ENCODE measurements at places on chromosomes 4 and X.

DNA sequence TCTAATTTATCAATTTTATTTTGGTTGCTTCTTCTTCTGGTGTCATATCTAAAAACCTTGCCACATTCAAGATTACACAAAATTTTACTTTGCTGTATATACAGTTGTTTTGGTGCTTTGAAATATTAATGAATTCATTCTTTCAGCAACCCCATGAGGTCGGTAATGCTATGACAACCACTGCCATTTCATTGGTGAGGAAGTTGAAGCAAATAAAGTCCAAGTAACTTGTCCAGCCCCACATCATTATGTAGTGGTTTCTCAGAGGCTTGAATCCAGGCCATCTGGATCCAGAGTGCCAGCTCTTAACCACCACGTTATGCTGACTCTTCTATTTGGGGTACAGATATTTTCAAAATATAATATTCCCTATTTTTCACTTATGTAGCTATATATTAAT lies 42.2 kb downstream of the UGT2A3 start:
- DNase-seq = no peak

DNA sequence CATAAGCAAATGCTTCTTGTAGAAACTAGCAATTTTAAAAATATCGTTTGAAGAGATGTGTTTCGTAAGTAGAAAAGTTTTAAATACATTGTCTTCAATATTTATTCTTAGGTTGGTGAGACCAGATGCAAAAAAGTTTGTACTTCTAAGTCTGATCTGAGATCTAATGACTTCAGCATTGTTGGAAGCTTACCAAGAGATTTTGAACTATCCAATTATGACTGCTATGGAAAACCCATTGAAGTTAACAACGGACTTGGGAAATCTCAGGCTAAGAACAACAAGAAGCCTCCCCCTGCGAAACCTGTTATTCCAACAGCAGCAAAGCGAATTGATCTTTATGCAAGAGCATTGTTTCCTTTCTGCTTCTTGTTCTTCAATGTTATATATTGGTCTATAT lies 50.2 kb upstream of the GRIA2 start:
- DNase-seq = no peak

GRCh38 chr4:133982533-133983224 lies 218.9 kb downstream of the PABPC4L start:
- DNase-seq = no peak

GRCh38 chr4:56195025-56195424 lies 192.3 kb downstream of the AASDH start:
- DNase-seq = no peak

DNA sequence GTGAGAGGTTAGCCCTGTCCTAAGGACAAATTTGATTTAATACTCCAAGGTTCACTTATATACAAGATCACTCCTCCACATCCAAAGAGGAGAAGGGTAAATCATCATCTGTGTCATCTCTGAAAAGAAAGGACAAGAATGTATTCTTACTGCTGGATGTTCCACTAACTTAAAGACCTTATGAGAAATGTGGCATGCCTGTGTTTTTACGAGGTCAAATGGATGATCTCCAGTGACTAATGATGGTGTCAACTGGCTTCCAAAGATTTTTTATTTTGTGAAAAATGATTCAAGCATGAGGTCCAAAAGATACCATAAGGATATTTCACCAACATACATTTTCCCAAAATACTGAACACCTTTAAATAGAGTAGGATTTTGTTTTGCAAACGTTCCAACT lies 143.4 kb downstream of the PTCHD1 start:
- no peak for DNase-seq

DNA sequence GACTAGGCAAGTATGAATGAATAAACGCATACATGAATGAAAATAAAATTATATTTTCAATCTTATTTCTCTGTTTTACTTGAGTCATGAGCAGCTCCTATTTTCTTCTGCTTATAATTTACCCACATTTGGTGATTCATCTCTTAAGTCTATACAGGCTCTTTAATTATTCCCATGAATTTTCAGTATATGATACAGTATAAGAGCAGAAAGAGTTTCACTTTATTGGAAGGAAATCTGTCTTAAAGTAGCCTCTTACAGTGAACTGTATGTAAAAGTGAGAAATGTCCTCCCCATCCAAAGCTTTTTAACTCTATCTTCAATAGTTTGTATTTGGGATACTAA lies 50.8 kb downstream of the TMEM165 start:
- no peak for DNase-seq

DNA sequence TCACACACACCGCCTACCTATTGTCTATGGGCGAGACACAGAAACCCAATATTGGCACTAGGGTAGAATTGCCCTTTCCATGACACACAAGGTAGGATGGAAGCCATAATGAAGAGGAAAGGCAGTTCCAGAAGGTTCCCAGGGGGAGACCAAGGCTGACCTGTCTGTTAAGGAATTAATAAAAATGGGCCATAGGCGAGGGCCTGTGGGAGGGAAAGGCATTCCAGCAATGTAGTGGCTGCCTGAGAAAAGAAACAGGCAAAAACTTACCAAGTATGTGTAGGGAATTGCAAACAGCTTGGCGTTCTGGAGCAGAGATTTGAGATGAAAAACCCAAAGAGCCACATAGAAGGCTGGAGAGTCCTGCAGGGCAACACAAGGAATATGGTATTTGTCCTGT lies 19.1 kb downstream of the MAGED2 start:
- no peak for DNase-seq

- no peak for DNase-seq
Measured at GRCh38 chrX:109448282-109448938, 33.5 kb downstream of the GUCY2F start.

DNA sequence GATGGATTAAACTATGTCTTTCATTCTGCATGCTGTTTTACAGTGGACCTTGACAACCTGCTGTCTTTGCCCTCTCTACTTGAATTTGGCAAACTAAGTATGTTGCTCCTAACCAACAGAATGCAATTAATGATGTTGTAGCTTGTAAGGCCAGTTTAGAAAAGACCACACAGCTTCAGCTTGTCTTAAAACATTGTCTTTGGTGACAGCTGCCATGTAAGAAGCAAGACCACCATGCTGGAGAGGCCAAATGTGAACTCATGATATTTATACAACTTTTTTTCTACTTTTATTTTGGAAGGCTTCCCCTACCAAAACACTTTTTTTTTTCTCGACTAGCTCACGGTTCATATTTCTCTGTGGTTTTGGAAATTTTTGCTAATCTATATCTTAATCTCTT lies 278.0 kb upstream of the GNPDA2 start:
- DNase-seq = no peak

- DNase-seq = no peak
Measured at GRCh38 chr4:138217567-138217966, 24.6 kb downstream of the SLC7A11 start.

DNA sequence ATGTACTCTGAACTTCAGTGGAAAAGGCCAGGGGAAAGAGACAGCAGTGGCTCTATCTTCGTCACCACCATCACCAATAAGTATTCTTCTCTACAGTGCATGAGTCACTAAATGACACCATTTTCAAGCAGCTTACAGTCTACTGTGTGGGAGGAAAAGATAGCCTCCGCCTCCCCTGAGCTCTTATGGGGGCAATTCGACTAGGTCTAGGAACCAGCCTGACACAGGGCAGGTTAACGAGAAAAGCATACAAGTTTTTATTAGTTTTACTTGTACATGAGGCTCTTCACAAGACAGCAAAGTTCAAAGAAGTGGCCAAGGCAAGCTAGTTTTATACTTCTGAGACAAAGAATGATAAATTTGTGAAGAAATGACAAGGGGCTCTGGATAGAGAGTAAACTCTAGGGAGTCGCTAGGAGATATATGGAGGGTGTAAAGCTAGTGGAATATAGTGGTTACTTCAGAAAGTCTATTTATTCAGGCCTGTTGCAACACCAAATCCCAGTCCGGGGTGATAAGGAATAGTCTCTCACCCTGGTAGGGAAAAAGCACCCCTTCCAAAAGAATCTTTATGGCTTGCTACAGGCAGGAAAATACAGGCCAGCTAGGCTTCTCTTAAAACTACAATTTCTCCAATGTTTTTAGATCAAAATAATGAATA lies 49.7 kb downstream of the SCD5 start:
- DNase-seq = no peak

DNA sequence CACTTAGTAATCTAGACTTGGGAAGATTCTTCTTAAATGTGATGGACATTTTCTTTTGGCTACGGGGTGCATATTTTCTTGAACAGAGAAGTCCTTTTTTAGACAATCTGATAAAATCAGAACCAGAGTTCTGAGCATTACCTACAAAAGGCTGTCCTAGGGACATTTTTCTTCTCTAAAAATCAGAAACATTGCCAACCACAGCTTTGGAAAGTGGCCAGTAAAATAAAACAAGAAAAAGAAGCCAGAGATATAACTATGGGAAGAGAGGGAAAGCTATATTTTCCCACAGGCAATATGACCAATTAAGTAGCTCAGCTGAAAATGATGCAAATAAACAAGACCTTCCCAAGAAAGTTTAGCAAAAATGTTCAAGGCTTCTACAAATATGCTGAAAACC lies 55.9 kb downstream of the MXRA5 start:
- DNase-seq = no peak

DNA sequence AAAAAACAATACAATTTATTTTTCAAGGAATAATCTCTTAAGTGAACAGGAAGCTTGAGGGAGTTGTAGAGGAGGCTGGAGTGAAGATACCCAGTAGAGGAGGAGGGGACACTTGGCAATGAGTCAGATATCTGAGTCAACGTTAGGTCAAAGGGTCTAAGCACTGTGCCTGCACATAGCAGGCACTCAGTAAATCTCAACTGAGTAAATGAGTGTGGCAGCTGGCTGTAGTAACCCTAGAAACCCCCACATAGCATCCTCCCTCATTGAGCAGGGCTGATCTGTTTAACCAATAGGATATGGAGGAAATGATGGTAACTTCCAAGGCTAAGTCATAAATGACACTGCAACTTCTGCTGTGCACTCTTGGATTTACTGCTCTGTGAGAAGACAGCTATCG lies 186.0 kb upstream of the FAM241A start:
- DNase-seq = no peak

DNA sequence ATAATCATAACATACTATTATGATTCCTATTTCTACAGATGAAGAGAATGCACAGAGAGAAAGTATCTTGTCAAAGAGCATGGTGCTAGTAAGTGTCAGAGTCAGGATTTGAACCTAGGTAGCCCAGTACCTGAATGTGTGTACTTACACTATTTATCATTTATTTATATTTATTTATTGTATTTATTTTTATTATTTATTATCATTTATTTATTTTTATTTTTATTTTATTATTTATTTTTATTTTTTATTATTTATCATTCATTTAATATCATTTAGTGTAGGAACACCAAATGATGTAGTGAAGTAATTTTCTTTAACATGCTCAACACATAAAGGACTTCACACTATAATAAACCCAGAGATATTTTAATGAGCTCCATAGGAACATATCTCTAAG lies 209.4 kb upstream of the ZFP42 start:
- no peak for DNase-seq

- DNase-seq = no peak
Measured at GRCh38 chr4:87354168-87355102, 31.8 kb upstream of the HSD17B13 start.

- no peak for DNase-seq
Measured at GRCh38 chr4:126737899-126738526, 894.7 kb upstream of the INTU start.

GRCh38 chr4:56606385-56606784 lies 74.7 kb downstream of the HOPX start:
- DNase-seq = no peak

GRCh38 chr4:114782415-114783214 lies 184.0 kb downstream of the UGT8 start:
- DNase-seq = no peak

GRCh38 chrX:103360092-103360491 lies 3.8 kb downstream of the TCEAL9 start:
- DNase-seq = no peak

DNA sequence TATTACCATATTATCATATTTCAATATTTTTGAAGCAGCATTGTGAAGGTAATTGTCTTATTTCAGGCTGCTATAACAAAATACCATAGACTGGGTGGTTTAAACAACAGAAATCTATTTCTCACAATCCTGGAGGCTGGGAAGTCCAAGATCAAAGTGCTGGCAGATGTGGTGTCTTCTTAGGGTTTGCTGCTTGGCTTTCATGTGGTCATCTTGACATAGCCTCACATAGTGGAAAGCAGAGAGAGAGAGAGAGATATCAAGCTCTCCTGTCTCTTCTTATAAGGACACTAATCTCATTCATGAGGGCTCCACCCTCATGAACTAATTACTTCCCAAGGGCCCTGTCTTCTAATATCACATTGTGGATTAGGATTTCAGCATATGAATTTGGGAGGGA lies 119.7 kb upstream of the NUDT6 start:
- no peak for DNase-seq

DNA sequence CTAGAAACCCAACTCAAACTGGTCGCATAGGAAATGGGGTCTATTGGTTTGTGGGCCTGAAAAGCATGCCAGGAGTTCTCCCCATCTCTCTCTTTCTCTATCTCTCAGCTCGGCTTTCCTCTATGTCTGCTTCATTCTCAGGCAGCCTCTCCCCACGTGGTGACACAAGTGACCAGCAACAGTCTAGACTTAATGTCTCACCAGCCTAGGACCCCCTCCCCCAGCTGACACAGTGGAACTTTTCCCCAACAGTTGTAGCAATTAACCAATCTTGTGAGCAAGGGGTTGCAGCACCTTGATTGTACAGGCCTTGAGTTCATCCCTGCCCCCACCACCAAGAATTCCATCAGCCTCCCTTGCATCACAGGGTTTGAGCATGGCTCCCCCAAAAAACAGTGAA lies 159.8 kb upstream of the KIT start:
- no peak for DNase-seq

DNA sequence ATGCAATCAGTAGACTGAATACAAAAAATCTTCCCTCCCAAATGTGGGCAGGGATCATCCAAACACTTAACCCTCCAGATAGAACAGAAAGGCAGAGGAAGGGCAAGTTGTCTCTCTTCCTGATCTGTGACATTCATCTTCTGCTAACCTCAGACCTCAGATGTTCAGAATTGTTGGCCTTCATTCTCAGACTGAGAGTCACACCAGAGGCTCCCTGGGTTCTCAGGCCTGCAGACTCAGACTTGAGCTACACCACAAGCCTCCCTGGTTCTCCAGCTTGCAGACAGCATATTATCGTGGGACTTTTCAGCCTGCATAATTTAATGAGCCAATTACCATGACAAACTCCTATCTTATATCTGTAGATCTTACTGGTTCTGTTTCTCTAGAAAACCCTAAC lies 1471.6 kb upstream of the ADGRL3 start:
- DNase-seq = no peak

GRCh38 chrX:6821730-6822129 lies 286.8 kb upstream of the VCX3A start:
- DNase-seq = no peak
